Skeletal muscle cell (primary cell): ENCODE measurements at places on chromosomes 2 and 18.

DNA sequence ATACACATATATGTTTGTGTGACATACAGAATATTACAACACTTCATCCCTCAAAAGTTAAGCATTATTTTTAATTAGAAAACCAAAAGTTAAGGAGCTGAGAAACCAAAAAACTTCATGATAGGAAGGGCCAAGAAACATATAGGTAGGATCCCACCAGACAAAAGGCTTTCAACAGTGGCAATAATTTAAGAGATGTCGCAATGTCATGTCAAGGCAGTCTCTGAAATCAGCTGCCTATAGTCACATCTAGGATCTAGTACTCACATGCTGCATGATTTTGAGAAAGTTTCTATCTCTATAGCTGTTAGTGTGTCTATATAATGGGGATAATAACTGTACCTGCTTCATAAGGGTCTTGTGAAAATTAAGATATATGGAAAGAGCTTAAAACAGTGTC lies 72.7 kb downstream of the SPIRE1 start:
- no peak for DNase-seq

DNA sequence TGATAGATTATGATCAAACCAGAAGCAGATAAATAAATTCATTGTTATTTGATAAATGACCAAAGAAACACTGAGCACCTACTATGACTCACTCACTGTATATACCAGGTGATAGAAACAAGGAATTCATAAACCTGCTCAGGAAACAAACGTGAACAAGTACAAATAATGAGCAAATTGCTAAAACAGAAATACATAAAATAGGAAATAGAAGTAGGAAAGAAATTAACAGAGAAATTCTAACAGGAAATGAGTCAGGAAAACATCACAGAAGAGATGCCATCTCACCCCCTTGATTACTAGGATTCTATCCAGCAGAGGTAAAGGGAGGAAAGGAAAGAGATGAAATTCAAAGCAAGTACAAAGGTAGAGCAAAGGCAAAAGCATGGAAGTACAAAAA lies 31.3 kb downstream of the EXOC6B start:
- no peak for DNase-seq

DNA sequence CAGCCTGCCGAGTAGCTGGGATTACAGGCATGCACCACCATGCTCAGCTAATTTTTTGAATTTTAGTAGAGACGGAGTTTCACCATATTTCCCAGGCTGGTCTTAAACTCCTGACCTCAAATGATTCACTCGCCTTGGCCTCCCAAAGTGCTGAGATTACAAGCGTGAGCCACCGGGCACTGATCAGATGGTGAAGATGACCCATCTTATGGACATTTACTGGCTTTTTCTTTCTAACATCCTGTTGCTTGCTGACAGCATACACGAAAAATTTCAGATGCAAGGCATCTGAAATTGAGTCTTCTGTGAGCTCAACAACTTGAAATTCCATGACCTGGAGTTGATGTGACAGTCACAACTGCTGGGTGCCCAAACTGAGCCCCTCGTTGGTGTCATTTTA lies 859.5 kb upstream of the CNTNAP5 start:
- no peak for DNase-seq

- no peak for DNase-seq
Measured at GRCh38 chr2:57333221-57333620, 713.4 kb upstream of the VRK2 start.

DNA sequence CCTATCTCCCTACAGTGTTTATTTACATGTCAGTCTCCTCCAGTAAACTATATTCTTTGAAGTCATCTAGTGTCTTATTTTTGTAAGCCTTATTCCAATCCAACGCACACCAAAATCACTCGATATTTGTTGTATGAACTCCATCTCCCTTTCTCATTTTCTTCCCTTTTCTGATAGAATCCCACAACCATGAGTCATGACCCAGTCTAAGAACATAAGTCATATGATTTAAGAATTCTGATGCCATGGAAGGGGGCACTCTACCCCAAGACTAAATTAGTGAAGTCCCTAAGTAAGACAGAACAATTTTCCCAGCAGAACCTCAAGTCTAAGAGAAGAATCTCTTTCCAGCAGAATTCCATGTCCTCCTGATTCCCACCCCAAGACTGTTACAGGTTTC lies 5.4 kb downstream of the CHMP3 start:
- DNase-seq: no peak

- no peak for DNase-seq
Measured at GRCh38 chr18:74360852-74361655, 45.4 kb downstream of the C18orf63 start.

DNA sequence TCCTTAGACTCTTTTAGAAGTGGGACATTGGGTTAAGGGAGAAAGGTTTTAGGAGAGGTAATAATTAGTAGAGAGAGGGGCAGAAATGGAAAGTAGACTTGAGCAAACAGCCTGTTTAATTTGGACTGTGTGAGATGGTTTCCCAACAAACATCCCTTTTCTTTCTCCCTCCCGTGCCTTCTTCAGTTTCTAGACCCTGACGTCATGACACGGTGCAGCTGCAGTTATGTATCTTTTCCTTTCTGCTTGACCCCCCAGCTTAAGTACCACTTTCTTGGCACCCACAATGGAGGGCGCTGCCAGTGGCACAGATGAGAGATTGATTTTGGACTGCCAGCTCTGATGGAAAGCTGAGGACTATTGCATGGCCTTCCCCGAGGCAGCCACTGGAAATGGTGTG lies 86.9 kb upstream of the FAM136A start:
- DNase-seq: no peak

- no peak for DNase-seq
Measured at GRCh38 chr2:199455545-199456382, 2.0 kb downstream of the SATB2 start.

DNA sequence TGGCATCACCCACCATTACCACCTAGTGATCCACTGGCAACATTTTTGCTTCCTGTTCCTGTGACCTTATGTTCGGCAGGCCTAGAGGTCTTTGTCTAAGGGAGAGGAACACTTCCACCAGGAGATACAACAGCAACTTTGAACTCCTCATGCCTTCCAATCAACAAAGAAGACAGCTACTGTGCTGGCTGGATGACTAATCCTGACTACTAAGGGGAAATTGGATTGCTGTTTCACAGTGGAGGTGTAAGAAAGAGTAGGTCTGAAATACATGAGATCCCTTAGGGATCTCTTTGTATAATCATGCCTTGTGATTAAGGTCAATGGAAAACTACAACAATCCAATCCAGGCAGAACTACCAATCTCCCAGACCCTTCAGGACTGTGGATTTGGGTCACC lies 45.2 kb downstream of the EIF2AK3 start:
- no peak for DNase-seq

- DNase-seq: no peak
Measured at GRCh38 chr2:109686921-109687320, 72.8 kb downstream of the SOWAHC start.

GRCh38 chr18:46387441-46388131 lies 269.4 kb downstream of the LOXHD1 start:
- peak; percentile 9 for DNase-seq

- DNase-seq: no peak
Measured at GRCh38 chr2:28544036-28544346, 48.1 kb downstream of the PLB1 start.

DNA sequence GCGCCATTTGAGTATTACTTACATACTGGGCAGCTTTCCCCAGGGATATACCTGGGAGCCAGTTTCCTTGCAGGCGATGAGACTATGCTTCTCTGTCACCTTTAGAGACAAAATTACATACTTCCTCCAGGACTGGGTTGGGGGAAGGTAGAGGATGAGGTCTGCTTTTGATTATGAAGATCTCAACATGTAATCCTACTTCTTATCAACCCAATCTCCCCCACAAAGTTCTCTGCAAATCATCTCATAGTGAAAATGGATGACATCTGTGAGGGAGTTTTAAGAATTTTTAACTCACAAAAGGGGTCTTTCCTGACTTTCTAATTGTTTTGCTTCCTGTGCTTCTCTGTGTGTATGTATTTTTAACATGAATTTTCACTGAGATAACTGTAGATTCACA lies 81.9 kb downstream of the TMEM131 start:
- DNase-seq: no peak

- no peak for DNase-seq
Measured at GRCh38 chr2:98357849-98358248, 11.6 kb downstream of the CNGA3 start.

DNA sequence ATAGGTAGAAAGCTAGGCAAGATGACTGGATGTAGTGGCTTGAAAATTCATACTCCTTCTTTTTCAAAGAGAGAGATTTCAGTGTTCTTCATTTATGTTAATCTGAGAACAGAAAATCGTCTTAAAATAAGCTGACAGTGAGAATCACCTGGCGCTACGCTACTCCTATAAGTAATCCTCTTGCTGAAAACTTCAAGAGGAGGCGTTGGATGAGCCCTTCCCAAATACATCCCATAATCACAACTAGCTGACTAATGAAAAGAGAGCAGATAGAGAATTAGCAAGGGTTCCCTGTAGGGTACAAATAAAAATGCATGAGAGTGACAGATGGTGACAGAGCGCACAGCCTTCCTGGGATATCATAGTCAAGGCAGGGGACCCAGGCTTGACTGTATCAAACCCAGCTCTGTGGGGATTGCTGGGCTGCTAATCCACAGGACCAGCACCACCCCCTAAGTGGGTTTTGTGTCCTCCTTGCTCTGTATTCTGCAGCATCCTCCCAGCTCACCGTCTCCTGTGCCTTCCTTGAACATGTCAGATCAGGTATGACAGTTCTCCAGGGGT lies 280.2 kb downstream of the SP3 start:
- DNase-seq: no peak

DNA sequence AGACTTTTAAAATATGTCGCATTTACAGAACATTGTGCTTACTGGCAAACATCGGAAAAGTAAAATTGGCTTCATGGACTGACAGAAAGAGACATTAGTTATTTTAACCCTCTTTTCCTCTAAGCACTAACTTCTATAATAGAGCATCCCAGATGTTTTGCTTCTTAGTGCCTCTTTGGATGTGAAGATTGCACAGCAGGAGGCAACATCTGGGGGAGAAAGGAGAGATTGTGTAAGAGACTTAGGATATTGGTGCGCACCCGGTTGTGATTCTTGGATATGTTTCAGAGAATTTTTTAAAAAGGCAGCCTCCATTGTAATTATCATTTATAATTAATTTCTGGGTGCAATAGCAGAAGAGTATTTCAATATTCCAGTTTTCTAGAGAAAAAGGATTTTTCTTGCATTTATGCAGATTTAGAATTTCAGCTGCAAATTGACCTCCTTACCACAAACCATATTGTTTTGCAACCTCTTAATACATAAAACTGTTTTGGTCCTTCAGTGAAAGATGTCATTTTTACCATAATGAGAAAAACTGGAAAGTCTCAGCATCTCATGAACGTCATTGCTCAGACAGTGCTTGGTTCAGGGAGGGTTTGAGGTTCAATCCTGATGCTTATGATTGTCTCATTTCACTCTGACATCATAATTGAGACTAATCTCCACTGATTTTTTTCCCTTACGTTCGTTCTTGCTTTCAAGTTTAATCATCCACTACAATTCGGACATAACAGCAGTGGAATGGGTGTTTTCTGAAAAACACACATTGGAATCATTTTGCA lies 404.3 kb downstream of the ZNF521 start:
- DNase-seq: no peak

DNA sequence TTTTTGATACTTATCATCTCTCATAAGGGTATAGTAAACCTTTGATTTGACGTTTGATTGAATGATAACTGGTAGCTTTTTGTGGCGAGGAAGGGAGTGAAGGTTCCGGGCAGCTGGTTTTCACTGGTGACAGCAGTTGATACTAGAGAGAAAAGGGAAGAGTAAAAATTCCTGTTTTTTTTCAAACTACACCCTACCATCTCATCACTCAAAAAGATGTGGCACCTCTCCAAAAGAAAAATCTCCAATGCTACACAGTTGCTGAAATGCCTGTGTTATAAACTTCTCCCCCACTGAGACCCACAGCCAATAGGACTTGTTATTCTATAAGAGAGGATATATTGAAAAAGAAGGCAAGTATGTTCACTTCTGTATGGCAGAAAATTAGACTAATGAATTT lies 154.0 kb downstream of the MAIP1 start:
- DNase-seq: no peak

- DNase-seq: no peak
Measured at GRCh38 chr2:131122496-131122895, 17.4 kb downstream of the PLEKHB2 start.

DNA sequence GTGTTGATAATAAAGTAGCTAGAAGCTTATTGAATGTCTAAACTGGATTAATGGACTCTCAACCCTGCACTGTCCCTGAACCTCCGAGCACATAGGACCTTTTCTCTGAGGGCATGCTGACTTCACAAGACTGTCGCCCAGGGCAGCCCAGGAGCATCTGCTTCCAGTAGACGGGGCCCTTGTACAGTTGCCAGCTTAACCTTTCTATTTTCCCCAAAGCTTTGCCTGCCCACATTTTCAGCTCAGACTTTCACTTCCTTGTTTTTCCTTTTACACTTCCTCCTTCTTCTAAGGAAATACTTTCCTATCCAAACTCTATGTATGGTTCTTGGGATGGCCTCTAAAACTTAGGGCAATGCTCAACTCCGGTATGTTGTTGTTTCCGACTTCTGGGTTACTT lies 1.3 kb downstream of the VWA3B start:
- DNase-seq: no peak

GRCh38 chr2:12618576-12618975 lies 98.2 kb upstream of the TRIB2 start:
- DNase-seq: no peak

GRCh38 chr18:9259173-9259572 lies 75.4 kb upstream of the TWSG1 start:
- DNase-seq: no peak

DNA sequence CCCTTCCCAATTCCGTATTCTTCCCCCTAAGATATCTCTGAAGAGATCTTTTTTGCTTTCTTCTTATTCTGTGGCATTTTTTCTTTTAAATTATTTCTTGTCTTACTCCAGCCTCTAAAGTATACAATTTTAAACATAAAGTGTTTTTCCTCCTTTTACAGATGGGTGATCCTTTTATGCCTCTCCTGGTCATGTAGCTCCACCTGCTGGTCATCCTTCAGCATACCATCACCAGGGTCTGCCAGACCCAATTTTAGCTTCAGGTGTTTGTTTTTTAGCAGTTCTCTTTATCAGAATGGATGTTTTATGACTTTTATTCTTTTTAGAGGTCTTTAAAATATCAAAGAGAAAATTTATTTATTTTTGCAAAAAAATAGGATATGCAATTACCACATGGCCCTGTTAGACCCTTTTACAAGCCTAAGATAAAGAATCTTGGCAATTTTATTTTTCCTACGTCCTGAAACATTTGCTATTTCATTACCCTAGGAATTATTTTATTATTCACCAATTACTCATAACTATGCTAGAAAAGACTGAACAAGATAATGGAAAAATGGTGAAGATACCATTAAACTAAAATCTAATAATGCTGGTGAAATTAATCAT lies 55.5 kb downstream of the PIGN start:
- DNase-seq: peak; percentile 29
